ENCODE measurements at places on chromosomes 7 and 10.

DNA sequence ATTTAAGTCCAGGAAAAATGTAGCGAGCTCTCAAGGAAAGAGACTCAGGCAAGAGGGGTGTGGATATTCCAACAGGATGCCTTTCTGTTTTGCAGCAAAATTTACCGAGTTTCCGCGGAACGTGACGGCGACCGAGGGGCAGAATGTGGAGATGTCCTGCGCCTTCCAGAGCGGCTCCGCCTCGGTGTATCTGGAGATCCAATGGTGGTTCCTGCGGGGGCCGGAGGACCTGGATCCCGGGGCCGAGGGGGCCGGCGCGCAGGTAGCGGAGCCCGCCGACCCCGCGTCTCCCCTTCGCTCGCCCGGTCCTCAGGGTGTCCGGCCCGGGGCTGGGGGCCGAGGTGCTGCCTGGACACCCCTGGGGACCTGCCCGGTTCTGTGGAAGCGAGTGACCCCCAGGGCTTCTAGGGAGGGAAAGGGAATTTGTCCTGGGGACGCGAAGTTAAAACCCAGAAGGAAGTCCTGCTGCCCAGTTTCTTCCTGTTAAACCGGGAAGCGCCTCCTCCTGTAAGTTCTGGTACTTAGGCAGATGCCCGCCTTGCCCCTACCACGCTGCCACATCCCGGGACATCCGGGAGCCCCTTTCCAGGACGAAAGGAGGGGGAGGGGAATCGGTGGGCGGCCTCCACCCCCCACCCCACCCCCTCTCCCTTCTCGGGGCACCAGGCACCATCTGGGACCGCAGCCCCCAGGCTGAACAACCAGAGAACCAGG is 2.5 kb downstream of the VSTM2A start:
- no peak for DNase-seq

DNA sequence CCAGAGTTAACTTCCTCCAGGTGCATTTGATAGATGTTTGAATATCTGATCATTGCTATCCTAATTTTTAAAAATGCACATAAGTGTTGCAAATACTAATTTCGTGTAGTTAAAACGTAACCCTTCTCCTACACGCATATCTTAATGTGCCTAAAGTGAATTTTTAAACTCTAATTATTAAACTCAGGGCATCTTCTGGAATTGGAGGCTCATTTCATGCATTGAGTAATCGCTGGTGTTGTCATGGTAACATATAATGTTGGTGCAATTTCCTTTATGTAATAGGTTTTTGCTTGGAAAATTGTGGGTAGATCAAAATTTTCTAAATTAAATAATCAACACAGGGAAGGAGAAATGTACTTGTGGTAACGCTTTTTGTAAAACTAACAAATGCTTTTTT is 56.2 kb downstream of the ARMC3 start:
- DNase-seq = no peak

GRCh38 chr7:155762655-155763054 is 49.6 kb downstream of the SHH start:
- no peak for DNase-seq

- DNase-seq = no peak
Observed at GRCh38 chr7:66699998-66700397, 40.5 kb upstream of the RABGEF1 start.

Data from epithelial cell of prostate (primary cell).